NCI-H2107 (cell line): ENCODE measurements at places on chromosomes 7 and 10.

- no peak for DNase-seq
Observed at GRCh38 chr7:141359740-141360415, 191.3 kb upstream of the AGK start.

DNA sequence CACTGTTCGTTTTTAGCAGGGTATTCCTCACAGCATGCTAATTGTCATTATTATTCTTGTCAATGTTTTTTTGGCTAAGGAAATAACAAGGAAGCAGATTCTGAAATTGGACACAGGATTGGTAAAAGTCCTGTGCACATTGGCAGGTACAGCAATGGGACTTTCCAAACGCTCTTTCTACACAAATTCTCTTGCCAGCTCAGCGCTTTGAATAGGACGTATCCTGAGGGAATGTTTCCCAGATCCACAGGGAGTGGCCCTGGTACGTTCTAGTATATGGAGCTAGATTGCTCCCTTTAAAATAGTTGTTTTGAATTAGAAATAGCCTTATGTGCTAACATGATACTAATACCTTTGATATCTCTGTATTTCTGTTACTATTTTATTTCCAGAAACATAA is 82.8 kb upstream of the GRB10 start:
- DNase-seq = no peak

DNA sequence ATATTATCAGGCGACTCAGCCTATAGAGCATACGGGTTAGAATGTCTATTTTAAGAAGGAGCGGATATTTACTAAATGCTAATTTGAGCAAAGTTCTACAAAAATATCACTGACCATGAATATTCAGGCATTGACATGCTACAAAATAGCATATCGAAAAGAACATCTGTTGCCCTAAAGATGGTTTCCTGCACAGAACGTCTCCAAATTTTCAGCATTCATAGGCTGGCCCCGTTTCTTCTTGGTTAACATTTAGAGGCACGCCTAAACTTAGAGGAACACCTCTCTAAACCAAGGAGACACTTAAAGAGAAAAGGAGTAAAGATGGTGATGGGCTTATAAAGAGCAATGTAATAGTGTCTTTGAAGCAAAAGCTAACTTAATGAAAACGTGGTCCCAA is 1.3 kb upstream of the MINPP1 start:
- no peak for DNase-seq

DNA sequence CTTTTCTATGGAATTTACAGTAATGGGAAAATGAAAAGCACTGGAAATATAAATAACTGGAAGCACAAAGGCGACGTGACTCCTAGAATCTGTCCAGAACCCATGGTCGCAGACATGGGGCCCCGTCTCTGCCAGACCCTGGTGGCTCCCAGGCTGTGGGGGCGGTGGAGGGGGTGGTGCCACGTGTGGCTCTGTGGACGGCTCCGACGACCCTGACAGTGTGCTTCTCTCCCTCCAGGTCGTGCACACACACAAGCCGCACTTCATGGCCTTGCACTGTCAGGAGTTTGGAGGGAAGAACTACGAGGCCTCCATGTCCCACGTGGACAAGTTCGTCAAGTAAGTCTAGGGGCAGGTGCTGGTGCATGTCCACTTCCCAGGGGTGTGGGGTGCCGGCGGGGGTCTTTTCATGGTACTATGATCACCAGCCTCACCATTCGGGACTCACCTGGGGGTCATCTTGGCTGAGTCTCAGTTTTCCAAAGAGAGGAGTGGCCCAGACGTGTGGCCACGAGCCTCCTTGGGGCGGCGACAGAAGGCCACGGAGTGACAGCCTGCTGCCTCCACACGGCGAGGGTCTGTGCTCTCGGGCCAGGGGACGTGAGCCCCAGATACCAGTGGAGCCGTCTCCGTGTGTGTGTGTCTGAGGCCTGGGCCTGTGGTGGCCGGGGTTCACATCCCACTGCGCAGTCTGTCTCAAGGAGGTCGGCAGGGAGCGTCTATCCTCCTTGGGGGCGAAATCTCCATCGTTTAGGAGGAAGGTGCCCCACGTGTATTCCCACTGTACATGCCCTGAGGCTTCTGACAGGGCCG is 108.2 kb downstream of the INPP5A start:
- DNase-seq = no peak

GRCh38 chr10:126374435-126374834 is 13.8 kb downstream of the ADAM12 start:
- no peak for DNase-seq

- no peak for DNase-seq
Observed at GRCh38 chr7:56062382-56062781, 1.7 kb upstream of the SUMF2 start.
